ENCODE measurements at places on chromosomes 4 and X. TPM values are rescaled to one million over a fixed set of nuclear protein-coding genes. Genes with fewer than 3 reads are reported as not detected.
A peak's percentile ranks its signal among the peaks of the same experiment; 100 is the strongest.

The XAGE2 gene
- total RNA-seq, result not detected

The DRP2 gene
- 0.20 TPM for total RNA-seq

The VEGFC gene
- 3.0 TPM for total RNA-seq

The STATH gene
- total RNA-seq, result not detected

The NWD2 gene
- 0.67 TPM for total RNA-seq

The HOPX gene
- total RNA-seq, result 31.7 TPM

The NEXMIF gene
- 6.6 TPM for total RNA-seq

The HERC6 gene
- total RNA-seq, result 5.2 TPM

DNA sequence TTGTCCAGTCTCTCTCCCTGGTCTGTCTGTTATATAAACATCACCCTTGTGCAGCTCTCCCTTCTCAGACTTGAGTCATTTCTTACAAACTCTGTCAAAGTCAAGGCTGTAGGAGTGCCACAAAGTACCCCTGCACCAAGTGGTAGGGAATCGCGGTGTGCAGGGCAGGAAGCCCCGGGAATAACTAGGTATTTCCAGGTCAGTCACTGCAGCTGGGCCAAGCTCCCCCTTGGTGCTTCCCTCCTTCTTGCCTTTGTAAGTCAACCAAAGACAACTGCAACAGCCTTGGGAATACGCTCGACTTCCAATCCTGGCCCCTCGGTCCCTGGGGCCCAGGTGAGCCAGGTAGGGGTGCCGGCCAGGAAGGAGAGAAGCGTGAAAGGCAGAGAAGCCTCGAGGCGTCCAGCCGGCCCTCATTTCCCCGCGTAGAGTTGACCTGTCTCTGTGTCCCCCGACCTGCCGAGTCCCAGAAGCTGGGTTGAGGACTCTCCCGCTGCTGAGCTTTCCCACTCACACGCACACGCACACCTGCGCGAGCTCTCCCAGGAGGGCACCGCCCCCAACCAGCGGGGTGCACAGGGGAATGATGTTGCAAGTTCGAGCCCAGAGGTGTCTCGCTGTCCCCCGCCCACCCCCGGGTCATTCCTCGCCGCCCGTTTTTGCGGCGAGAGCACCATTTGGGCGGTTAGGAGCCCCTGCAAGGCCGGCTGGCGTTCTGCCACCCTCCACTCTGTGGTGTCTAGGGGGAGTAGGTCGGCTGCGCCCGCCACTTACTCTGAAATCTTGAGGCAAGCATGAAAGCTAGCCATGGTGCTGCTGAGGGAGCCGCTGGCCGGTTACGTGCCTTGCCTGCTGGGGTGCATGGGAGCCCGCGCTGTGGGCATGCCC is 22.8 kb upstream of the KIAA1210 start:
- ATAC-seq, result no peak

DNA sequence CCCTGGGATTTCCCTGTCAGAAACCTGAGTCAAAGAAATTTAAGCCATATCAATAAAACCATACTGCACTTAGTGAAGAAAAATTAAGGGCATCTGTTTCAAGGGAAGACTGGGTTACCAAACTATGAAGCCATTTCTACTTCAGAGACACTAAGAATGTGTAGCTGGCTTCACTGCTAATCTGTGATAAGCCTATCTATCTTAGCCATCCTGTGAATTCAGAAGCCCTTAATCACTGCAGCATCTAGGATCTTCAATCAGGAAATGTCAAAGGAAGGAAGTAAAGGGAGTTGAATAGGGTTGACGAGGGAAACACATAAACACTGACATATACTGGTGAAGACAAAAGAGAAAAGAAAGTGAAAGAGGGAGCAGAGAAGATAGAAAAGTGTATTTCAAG is 777.6 kb upstream of the DIAPH2 start:
- no peak for ATAC-seq

- no peak for ATAC-seq
Measured at GRCh38 chrX:141787655-141788054, 50.5 kb upstream of the MAGEC3 start.

- no peak for ATAC-seq
Measured at GRCh38 chr4:142778430-142778829, 67.7 kb downstream of the INPP4B start.

GRCh38 chrX:129959493-129959832 is 23.0 kb upstream of the BCORL1 start:
- no peak for ATAC-seq

DNA sequence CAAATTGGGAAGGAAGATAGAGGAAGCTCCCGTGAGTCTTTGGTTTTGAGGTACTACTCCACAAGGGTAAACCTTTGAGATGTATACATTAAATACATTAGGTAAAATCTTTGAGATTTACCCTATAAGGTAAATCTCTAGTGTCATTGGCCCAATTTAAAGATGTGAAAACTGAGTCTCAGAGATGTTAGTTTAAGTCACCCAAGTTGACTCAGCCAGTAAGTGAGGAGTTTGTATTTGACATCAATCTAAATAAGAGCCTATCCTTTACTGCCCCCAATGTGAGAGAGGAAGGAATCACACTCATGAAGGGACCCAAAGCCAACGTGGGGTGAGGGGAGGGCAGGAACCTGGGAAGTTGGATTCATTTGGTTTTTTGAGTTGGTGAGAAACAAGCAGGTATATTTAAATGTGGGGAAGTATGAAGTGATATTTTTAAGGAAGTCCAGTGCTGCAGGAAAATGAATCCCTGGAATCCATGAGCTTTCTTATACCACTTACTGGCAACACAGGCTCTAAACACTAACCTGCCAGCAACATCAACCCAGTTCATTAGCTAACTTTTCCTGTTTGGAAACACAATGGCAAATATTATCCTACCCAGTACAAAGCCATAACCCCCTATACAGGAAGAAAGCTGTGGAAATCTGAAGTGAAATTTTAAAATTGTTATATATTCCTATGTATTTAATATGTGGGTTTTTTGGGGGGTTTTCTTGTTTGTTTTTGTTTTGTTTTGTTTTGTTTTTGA is 55.3 kb downstream of the PALLD start:
- no peak for ATAC-seq

DNA sequence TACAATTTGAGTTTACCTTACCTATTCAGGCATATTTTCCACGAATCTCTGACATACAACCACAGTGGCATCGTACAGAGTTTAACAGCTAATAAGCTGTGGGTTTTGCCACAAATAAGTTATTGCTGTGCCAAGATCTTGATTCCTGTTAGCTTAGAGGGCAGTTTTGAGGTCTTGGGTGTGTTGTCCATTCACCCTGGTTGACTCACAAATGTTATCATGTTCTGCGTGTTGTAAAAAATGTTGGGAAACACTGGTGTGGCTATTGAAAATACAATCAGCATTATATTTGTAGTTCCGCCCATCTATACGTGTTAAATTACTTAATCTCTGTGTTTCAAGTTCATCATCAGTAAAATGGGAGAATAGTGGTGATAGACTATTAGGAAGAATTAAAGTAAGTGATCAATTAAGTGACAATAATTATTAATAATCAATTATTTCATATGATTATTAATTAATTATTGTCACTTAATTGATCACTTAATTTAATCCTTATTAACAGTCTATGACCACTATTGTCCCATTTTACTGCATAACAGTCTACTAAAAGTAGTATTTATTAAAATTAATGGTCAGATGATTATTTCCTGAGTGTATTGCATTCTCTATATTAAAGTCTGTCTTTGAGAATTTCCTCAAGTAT is 96.3 kb downstream of the TMA16 start:
- no peak for ATAC-seq

DNA sequence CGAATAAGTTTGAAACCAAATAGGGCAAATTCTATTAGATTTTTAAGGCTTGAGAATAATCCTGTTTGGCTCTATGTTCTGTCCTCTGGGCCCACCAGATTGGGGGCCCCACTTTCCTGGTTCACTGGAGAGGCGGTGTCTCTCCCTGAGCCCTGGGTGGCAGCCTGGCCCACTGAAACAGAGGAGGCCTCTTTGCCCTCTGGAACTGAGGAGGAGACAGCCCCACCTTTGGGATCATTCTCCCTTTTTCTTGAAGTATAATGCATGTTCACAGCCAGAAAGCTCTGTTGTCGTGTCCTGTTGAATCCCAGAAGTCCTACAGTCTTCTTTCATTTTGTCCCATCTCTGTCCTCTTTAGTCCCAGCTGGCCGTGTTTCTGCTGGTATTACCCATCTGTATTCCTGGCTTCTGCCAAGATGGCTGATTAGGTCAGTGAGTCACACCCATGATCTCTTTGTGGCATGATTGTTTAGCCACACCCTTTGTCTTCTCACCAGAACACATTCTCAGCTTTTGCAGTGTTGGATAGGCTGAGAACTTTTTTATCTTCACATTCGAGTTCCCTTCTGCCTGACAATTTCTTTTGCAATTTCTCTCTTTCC is 8.1 kb upstream of the TBC1D25 start:
- ATAC-seq, result peak; percentile 69

- no peak for ATAC-seq
Measured at GRCh38 chr4:11484531-11484930, 55.8 kb upstream of the HS3ST1 start.

GRCh38 chr4:177441061-177441802 is 1.0 kb downstream of the AGA start:
- ATAC-seq, result no peak

DNA sequence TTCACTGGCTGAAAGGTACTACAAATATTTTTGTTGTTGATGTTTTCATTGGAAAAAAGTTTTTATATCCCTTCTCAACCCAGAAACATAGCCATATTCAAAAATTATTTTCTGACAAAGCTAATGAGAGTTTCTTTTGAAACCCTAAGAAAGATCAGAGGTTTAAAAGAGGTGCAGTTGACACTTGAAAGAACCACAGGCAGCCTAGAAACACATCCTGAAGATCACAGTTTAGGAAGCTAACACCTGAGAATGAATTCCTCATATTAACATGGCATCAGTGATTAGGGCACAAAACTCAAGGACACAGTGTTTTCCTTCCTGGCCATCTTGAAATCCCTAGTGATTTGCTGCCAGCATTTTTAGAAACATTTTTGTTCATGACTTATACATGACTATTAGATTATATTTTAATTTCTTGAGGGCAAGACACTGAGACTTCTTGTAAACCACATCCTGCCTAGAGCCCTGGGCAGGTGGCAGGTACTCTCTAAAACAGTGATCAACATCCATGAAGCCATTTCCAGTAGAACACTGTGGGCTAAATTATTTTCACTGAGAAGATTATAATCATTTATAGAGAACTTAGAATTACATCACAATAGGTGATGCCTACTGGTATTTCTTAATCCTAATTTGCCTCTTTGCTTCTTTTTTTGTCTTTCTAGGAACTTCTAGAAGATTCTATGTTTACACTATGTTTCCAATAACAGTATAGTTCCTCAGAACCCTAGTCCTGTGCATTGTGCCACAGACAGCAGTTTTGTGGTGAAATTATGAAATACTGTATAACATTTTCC is 80.0 kb downstream of the ARSJ start:
- no peak for ATAC-seq

GRCh38 chr4:68535974-68536373 is 40.1 kb downstream of the UGT2B17 start:
- ATAC-seq, result no peak

GRCh38 chr4:125346616-125347015 is 31.9 kb downstream of the FAT4 start:
- no peak for ATAC-seq

DNA sequence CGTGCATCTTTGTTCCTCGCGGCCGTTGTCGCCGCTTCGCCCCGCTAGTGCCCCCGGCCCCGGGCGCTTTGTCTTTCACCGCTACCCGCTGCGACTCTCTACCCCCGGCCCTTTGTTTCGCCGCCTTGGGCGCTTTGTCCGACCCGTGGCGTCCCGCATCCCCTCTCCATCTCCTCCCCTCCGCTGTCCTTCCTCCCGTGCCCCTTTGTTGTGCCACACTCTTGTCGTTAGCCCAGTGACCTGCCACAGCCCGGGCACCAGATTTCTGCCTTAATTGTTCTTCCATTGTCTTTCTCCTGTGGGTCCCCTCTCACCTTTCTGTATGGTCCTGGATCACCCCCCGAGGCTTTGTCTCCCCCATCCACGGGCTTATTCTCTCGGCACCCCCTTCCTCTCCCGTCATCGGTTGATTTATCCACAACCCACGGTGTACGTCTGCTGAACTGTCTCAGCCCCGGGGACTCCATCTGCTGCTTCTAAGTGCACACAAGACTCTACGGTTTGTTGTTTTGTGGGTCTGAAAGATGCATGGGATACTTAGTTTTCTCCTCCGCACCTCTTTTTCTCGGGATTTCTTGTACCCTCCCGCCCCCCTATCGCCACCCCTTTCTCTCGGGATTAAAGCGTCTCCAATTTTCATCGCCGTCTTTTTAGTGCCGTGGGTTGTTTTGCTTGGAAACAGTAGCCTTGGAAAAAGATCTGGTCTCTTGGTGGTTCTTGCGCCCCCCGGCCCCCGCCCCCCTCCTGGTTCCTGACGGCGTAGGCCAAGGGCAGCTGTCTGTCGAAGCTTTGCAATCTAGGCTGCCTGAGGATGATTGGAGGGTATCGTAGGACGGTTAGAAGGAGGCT is 783 bp downstream of the RBPJ start:
- ATAC-seq, result no peak

- ATAC-seq, result no peak
Measured at GRCh38 chr4:1030559-1030958, 19.1 kb downstream of the FGFRL1 start.

- ATAC-seq, result no peak
Measured at GRCh38 chr4:99586322-99586721, 11.7 kb downstream of the MTTP start.

DNA sequence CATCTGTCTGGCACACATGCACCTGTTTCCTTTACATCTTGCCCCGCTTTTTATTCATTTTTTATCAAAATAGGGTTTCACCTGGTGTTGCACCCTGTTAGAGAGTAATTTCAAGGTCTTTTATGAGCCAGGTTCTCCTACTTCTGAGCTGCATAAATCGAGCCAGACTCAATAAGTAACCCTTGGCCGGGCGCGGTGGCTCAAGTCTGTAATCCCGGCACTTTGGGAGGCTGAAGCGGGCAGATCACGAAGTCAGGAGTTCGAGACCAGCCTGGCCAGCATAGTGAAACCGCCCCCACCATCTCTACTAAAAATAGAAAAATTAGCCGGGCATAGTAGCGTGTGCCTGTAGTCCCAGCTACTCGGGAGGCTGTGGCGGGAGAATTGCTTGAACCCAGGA is 1.0 kb upstream of the PPP2R3B start:
- no peak for ATAC-seq

DNA sequence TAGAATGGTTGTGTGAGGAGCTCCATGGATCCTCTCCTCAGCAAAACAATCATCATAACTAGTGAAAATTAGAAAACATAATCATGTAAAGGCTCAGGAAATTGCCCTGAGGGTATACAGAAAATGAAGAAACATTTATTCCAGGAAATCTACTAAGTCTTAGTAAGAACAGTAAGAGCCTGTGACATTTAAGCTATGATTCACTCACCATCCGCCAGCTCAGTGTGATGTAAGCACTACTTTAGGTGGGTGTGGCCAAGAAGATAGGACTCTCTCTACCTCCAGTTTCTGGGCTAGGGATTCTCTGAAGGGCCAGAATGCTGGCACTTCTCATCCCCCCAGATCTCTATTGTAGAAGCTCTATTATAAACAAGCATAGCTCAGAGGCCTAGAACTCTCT is 147.5 kb downstream of the DLG3 start:
- ATAC-seq, result no peak

GRCh38 chr4:118798658-118799057 is 37.3 kb downstream of the SEC24D start:
- no peak for ATAC-seq

GRCh38 chr4:7973545-7973981 is 33.9 kb upstream of the AFAP1 start:
- no peak for ATAC-seq
